ENCODE measurements at places on chromosomes 12 and 14. TPM values are rescaled to one million over a fixed set of nuclear protein-coding genes. Genes with fewer than 3 reads are reported as not detected.

Gene SNRPF
- total RNA-seq = 64.3 TPM

Gene IL22
- total RNA-seq = 3.1 TPM

Gene KERA
- total RNA-seq = not detected

Gene C1S
- 2.6 TPM for total RNA-seq

Gene RAPGEF3
- 4.5 TPM for total RNA-seq

Gene SLC38A4
- not detected for total RNA-seq

Gene IPO4
- total RNA-seq = 112 TPM

Gene WNT1
- total RNA-seq = not detected

DNA sequence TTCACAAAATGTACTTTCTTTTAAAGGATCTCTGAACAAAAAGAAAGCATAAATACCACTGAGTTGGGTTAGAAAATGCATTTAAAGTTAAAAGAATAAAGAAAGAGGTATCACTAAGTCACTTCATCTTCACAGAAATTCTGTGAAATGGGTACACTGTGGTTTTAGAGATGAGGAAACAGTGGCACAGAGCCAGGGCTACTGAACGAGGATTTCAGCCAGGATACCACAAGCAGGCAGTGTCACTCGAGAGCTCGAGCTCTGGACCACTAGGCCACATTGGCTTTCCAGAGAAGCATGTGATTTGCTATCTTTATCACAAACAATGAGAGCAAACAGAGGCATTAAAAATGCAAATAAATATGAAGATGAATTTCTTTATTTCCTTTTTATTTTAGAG, 51.0 kb downstream of the WDHD1 start:
- DNase-seq = no peak

GRCh38 chr14:63910583-63911363, 58.0 kb downstream of the SYNE2 start:
- DNase-seq = no peak

GRCh38 chr12:21528953-21529352, 2.9 kb downstream of the SPX start:
- DNase-seq = no peak

DNA sequence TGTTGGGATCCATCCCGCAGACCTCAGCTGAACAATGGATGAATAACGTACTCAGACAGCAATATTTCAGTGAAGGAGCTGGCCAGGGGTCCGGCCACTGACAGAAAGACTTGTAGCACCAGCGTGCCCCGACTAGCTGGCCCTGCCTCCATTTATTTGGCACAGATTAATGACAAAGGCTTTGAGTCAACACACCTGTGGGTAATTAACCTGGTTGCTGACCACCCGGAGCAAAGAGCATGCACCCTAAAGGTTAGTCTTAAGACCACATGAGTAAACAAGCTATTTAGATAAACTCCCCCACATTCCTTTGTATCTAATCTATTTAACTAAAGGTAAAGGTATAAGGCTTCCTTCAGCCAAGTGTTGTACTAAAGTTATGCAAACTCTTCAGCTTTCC, 868.6 kb downstream of the LRFN5 start:
- DNase-seq = no peak

DNA sequence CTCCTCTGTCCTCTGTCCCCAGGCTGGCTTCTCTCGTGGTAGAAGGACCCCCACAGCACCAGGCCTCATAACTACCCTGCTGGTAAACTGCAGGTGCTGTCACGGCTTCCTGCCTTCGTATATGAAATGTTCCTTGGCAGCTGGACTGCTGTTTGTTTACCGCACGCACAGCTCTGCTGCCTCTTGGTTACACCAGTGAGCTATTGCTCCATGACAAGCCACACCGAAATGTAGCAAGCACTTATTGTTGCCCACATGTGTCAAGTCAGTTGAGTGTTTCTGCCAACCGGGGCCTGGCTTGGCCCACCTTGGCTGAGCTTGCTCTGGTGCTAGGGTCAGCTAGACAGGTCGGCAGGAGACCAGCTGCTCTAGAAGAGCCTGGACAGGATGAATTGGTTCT, 21.7 kb upstream of the TCL1B start:
- no peak for DNase-seq

Data from activated CD4-positive, alpha-beta T cell treated with anti-CD3 and anti-CD28 coated beads, Interleukin-2, amount 10 ng/mL, durations not matched to agents 24 days and 14 days (primary cell).